HFFc6 (cell line): ENCODE measurements at places on chromosomes 2 and 18. TPM values are rescaled to one million over a fixed set of nuclear protein-coding genes. Genes with fewer than 3 reads are reported as not detected.

DNA sequence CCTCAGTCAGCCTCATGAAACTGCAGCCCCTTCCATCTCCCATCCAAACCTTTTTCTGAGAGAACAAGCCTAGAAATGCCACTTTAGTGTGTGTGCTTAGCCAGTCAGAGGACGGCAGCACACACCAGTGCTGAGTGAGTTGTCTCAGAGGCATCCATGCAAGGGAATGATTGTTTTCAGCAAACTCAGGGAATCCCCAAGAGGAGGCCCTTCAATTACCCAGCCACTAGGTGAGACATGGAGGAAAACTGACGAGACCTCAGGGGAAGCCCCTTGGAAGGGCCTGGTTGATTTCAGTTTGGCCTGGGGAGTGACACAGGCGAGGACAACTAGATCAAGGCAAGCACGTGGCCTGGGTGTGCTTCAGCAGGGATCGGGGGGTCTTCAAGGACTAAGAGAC is 49.7 kb downstream of the APOB start:
- DNase-seq = no peak

DNA sequence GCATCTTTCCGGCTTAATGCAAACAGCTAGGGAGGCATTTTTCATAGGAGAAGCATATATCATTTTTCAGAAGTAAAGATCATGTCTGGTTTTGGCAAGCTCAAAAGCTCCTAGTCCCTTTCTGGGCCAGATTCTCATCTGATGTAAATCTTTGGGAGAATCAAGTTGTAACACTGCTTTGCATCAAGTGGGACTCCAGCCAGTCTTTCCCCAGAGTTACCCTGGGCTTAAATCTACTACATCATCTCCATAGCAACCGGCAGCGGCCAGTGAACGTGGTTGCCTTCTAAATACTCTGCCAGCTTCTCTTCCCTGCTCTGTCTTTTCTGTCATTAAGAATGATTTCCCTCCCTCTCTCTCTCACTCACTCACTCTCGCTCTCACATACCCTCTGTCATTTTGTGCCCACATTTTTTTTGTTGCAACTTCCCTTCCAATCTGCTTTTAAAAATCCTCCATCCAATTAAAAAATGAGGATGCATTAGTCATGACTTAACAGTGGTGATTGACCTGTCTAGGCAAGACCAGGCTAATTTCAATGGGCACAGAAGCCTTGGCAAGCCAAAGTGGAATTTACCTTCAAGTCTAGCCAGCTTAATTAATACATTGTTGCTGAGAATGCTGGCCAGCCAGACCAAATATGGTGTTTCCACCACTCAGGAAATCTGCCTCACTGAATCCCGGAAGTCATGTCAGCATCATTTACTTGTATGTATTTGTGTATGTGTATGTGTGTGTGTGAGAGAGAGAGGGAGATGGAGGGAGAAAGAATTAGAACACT is 93.0 kb downstream of the NRP2 start:
- no peak for DNase-seq

DNA sequence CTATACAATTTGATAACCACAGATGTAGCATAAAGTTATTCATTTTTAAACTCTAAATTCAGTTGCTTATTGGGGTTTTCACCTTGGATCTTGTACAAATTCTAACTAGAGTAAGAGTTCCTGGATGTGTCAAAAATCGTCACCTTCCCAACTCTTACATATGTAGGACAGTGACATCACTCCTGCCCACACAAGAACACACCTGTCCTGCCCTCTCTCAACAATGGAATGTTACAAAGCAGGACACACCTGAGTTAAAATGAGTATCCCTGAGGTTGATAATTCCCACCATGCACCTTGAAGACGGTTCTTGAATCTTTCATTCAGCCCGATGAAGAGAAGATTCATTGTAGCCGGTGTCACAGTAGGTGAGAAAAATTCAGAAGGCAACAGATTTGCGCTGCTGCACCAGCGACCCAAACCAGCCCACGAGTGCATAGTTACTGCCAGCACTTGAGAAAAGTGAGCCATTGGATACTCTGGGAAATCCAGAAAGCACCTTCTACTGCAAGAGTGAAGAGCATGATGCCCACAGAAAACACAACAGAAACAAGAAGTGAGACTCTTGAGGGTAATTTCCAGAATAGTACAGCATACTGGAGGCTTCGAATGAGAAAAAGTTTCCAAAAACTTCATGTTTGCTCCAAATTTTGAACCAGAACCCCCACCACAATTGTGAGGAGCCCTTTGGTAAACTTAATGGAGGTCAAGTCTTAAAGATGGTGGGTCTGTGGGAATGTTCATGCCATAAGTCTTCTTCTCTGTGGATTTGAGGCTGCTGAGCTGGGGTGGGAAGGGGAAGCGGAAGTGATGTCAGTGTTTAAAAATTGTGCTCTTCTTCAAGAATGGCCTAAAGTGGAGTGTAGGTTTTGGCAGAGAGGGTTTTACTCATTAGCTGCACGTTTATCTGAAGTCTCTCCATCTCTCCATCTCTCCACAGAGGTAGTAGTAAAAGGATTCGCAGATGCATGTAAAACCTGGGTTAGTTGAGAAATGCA is 34.7 kb upstream of the ADAM23 start:
- DNase-seq = no peak

The CNPPD1 gene
- total RNA-seq = 40.2 to 43.6 TPM (median 43.3 TPM) in 3 replicates

DNA sequence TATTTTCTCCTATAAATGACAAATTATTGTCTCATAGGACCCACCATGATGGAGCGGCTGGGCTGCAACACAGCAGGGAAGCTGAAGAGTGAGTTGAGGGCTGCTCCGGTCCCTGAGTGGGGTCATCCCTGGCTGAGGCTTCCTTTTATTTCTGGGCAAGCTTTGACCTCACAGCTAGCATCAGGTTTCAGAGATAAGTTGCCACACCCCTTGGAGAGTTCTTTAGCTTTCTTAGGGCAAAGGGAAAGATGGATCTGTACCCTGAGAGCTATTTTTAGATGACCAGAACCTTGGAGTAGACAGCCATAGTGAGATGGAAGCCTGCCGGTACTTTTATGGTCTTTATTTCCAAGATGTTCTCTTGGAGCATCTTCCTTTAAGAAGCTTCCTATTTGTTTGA is 11.5 kb downstream of the MYL1 start:
- no peak for DNase-seq

The PRSS56 gene
- total RNA-seq = not detected in 3 replicates

- no peak for DNase-seq
Measured at GRCh38 chr18:11657554-11657953, 31.5 kb upstream of the GNAL start.

GRCh38 chr2:177665948-177666347 is 273.4 kb downstream of the AGPS start:
- no peak for DNase-seq

The FOXD4L1 gene
- 0.17 TPM in 1 of 3 replicates, not detected in the others for total RNA-seq

The KRCC1 gene
- total RNA-seq = 20.9 to 24.3 TPM (median 21.3 TPM) in 3 replicates

GRCh38 chr2:172181840-172182239 is 79.1 kb upstream of the DLX2 start:
- DNase-seq = no peak

GRCh38 chr18:2395427-2396161 is 175.7 kb downstream of the METTL4 start:
- DNase-seq = no peak
